ENCODE measurements at places on chromosomes 7 and 10.

GRCh38 chr10:86337121-86337601 is 29.4 kb downstream of the GRID1 start:
- no peak for DNase-seq

GRCh38 chr7:27945058-27945795 is 205.3 kb downstream of the TAX1BP1 start:
- no peak for DNase-seq

DNA sequence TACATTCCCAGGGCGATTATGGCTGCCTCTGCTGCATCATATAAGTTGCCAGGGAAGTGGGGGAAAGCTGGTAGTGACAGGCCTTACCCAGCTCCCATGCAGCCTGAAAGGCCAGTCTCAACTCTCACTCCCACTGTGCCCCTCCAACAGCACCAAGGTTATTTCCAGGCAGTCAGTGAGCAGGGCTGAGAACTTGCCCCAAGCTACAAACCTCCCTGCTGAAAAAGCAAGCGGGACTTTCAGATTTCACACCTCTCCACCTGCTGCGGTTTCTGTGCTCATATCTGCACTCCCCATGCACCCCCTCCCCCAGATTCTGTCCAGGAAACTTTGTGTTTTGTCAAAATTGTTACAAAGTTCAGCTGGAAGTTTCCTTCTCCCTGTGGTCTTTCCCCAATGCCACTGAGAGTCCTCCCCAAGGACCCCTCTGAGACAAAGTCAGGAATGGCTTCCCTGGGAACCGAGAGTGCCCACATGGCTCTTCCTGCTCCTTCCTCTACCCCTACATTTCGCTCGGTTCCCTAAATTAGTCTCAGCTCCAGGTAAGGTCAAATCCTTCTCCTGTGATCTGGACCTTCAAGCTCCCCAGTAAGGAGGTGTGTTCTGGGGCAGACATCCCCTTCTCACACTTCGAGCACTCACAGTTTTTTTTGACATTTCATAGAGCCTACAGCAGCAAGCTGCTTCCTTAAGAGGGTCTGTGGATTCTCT is 25.3 kb upstream of the WNT2 start:
- no peak for DNase-seq

GRCh38 chr10:89295597-89295996 is 6.2 kb upstream of the IFIT2 start:
- no peak for DNase-seq

- DNase-seq = no peak
These were observed 74.5 kb downstream of the SEC23IP start for GRCh38 chr10:119967066-119967465.

DNA sequence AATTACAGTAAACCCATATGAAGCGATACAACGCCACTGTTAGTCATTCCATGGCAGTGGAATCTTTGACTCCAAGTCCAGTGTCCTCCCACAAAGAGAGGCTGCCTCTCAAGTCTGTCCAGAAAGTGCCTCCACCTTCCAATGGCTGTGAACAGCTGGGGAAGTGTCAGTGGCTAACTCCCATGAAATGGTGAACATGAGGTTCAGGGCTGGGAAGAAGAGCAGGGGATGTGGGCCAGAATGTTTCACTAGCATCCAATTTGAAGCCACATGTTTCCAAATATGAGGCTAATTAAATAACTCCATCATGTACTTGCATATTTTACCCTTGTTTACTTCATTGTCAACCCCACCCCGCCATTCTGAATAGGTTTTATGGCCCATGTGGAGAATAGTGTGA is 53.1 kb upstream of the CHST15 start:
- DNase-seq = no peak

DNA sequence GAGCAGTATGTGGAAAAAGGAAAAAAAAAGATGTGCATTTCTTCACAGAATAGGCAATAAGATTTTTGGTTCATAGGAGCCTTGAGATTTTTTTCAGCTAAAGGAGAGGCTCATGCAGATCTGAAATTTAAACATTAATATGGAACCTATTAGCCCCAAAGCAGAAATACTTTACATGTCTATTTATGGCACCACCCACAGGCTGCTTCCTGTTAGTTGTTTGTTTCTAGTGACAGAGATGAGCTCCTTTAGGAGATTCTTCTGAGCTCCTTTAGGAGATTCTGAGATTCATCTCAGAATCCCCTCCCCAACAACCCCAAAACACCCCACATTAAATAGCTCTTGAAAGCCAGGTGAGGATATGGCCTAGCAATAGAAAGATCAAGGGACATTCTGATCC is 27.9 kb upstream of the HPS1 start:
- DNase-seq = no peak

- DNase-seq = no peak
These were observed 14.9 kb upstream of the PON3 start for GRCh38 chr7:95411036-95411435.

GRCh38 chr10:100811261-100811660 is 65.9 kb downstream of the PAX2 start:
- DNase-seq = no peak

DNA sequence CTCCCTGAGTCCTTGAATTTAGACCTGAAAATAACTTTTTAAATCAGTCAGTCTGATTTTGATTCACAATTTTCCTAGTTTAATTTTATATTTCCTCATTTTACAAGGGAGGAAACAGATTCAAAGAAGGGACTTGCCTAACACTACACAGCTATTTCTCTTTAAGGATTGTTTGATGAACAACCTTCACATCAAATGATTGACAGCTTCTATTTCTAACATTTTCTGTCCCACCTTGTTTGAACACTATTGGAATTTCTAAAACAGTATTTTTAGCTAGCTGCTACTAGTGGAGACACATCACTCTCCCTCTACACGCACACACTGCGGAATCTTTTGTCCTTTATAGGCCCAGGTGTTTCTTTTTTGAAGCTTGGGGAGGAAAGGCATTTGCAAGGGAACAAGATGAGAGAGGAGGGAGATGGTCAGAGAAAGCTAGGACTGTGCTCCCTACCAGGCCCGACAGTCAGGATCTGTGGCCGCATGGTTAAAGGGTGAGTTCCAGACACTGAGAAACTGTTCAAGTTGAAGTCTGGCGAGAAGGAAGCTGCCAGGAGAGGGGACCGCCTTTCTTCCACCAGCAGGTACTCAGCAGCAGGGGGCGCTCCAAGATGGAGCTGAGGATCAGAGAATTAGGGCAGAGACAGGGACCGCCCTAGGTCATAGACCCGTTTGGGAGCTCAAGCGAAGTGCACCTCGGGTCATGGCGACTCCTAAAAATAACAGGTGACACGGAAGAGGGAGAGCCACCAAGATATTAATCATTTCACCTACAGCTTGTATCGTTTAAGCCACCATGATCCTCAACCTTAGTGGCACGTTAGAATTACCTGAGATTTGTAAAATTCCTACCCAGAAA is 49.7 kb downstream of the DNAJC12 start:
- no peak for DNase-seq

DNA sequence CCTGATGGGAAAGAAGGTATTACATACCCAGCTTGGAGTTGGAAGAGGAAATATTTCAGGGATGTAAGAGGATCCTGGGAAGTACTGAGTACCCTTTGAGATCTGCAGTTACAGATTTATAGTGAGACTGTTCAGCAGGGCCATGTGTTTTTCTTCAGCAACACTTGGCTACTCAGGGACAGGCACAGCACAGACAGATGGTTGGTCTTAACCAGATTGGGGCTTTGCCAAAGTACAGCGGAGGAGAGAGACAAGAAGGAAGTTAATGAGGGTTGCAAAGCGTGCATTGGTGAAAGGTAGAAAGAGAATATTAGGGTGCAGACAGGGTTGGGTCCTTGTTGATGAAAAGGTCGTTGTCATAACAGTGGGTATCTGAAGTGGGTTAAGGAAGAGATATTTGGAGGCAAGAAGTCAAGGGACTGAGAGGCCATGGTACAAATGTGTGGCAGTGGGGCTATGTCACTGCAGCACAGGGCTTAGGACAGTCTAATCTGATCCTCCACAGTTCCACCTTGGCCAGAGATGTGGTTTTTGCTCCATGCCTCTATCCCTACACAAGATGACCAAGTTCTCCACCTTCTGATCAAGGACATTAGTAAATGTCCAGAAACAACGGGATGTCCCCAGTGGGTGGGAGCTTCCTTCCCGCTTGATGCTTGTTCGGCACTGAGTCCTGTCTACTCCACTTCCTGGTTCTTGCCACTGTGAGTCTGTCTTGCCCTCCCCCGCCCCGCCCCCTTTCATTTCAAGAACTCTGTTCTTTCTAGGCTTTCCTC is 18.9 kb upstream of the DNAJC1 start:
- no peak for DNase-seq

DNA sequence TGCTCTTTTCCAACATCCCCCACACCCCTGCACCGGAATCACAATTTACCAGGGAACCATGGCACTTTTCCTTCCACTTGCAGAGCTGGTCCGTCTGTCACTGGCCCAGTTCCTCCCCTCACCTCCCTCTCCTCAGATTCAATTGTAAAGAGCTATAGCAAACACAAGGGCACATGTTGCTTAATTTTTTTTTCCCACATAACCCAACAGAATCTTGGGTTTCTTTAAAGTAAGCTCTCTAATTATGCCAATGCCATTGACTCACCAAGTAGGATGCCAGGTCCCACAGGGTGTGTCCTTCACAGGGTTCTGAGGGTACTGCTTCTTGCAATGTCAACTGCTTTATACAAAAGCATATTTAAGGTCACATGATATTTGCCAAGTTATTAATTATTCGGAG is 262.2 kb downstream of the AUTS2 start:
- no peak for DNase-seq

GRCh38 chr10:44618910-44619309 is 234.0 kb upstream of the CXCL12 start:
- no peak for DNase-seq

GRCh38 chr10:3537518-3537917 is 247.5 kb downstream of the KLF6 start:
- DNase-seq = no peak

DNA sequence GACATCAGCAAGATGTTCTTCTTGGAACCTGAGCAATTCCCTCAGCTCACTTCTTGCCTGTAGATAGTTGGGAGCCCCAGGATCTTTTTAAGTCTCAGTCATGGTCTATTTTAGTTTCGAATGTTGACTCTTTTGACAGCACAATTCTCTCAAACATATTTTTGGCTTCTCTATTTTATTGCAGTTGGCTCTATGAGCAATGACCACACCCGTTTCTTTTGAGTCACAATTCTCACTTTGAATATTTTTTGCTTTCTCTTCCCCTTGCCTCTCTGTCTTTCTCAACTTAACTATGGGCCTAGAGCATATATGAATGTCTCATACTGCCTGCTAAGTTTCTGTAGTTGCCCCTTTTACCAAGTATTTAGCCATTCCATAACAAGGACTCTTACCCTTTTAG is 222.8 kb downstream of the PTN start:
- no peak for DNase-seq

GRCh38 chr7:25515633-25516275 is 287.5 kb upstream of the NPVF start:
- DNase-seq = no peak

GRCh38 chr10:13734151-13734550 is 147.4 kb downstream of the PRPF18 start:
- DNase-seq = no peak

DNA sequence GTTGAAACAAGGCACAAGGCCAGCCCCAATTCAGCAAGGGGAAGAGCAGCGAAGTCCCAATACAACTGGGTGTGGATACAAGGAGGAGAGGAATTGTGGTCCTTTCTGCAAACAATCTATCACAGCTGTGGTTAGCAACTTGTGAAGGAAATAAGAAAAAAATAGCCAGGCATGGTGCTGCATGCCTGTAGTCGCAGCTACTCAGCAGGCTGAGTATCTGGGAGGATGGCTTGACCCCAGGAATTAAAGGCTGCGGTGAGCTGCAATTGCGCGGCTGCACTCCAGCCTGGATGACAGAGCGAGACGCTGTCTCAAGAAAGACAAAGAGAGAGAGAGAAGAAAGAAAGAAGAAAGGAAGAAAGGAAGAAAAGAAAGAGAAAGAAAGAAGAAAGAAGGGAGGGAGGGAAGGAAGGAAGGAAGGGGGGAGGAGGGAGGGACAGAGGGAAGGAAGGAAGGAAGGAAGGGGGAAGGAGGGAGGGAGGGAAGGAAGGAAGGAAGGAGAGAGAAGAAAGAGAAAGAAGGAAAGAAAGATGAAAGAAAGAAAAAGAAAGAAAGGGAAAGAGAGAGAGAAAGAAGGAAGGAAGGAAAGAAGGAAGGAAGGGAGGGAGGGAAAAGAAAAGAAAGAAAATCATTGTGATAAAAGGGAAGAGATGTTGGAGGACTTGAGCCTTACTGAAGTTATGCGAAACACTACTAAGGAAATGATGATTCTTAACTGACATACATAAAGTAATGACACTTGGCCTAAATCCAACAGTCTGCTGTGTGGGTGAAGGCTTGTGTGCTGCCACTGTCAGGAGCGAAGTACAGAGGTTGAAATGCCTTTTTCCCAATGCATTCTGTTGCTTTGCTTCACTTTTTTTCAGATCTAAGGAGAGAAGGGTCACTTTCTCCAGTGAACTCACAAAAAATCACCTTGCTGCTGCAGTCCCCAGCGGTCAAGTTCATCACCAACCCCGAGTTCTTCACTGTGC is 117.0 kb upstream of the STK17A start:
- no peak for DNase-seq

DNA sequence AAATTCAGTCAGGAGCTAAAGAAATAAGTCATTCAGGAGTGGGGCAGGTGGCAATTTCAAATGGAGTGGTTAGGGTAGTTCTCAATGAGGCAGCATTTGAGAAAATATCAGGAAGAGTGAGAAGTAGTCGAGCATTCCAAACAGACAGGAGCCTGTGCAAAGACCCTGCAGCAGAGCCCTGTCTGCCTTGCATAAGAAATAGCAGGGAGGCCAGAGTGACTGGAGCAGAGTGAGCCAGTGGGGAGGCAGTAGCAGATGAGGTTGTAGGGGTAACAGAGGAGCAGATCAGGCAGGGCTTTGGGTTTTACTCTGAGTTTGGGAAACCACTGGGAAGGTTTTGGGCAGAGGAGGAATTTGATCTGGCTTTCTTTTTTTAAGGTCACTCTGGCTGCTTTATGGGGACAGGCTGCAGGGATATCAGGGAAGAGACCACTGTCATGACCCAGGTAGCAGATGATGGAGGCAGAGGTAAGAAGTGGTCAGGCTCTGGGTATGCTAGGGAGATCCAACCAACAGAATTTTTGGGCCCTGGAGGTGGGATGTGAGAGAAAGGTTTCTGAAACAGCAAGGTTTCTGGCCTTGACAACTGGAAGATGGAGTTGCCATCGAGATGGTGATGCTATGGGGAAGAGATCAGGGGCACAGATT is 1.3 kb upstream of the BLVRA start:
- DNase-seq = no peak

DNA sequence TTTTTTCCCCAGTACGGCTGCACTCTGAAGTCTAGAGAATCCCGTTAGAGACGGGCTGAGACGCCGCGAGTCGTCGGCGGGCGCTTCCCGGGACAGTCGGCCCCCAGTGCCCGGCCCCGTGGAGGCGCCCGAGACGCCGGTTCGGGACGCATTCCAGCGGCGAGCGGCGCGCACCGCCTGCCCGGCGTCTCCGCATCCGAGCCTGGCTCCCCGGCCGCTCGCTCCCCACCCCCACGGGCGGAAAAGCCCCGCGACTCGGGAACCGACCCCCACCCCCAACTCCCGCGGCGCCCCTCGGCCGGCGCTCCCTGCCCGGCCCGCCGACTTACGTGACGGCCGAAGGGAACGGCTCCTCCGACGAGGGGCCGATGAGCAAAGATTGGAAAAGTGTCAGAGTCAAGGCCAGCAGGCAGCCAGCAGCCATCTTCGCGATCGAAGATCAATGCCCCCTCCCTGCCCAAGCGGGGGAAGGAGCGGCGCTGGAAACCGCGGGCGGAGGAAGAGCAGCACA is 486 bp downstream of the CACNA2D1 start:
- DNase-seq = no peak
